ENCODE measurements at places on chromosomes 3 and 15.

GRCh38 chr15:40285151-40285550, 2.3 kb upstream of the ANKRD63 start:
- no peak for DNase-seq

DNA sequence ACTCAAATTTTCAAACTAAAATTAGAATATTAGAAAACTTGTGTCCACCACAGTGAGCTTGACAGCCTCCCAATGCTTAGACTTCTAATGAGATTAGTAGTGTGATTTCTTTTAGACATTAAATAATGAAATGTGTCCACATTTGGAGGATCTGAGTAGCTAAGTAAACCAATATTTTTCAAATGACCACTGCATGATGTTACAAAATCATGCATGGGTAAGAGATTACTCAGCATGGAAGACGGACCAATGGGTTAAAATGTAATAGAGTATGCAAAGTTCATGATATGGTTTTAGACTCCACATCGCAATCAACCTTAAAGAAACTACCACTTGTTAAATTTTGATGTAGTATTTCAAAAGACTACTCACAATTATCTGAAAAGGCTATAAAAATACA, 130.6 kb downstream of the IMPG2 start:
- DNase-seq = peak; percentile 29

DNA sequence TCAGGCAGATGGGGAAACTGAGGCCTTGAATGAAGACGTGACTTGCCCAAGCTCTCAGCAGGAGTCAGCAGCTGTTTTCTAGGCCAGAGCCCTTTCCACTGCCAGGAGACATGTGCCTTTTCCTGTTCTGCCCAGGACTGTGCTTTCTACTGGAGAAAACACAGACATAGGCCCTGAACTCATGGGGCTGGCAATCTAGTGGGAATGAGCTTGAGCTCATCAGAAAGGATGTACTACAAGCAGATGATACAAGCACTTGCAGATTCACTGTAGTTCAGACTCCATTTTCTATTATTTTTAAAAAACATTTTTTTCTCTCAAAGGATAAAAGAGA, 14.4 kb downstream of the MASP1 start:
- no peak for DNase-seq

DNA sequence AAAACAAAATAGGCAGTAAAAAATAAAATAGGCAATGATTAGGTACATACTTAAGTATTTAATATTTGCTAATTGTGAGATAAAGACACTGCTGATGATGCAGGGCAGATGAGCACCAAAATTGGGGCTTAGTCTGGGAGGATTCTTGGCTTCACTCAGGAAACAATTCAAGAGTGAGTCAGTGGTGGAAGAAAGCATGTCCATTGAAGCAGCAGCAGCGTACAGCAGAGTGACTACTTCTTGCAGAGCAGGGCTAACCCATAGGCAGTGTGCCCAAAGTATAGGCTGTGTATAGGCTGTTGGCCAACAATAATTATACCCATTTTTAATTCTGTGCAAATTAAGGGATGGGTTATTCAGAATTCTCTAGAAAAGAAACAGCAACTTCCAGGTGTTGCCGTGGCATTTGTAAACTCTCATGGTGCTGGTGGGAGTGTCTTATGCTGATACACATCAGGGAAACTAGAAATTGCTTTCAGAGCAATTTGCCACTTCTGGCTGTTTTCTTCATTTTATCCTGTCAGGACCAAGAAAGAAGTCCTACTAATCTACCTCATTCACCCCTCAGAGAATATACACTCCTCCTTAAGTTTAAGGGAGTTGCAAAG, 317.3 kb upstream of the NAALADL2 start:
- DNase-seq = no peak

- DNase-seq = no peak
Measured at GRCh38 chr3:159513867-159514380, 474.7 kb upstream of the IL12A start.

- DNase-seq = no peak
Measured at GRCh38 chr3:156664011-156664830, 10.2 kb upstream of the TIPARP start.

GRCh38 chr15:33908406-33908805, 59.9 kb upstream of the CHRM5 start:
- DNase-seq = peak; percentile 3

DNA sequence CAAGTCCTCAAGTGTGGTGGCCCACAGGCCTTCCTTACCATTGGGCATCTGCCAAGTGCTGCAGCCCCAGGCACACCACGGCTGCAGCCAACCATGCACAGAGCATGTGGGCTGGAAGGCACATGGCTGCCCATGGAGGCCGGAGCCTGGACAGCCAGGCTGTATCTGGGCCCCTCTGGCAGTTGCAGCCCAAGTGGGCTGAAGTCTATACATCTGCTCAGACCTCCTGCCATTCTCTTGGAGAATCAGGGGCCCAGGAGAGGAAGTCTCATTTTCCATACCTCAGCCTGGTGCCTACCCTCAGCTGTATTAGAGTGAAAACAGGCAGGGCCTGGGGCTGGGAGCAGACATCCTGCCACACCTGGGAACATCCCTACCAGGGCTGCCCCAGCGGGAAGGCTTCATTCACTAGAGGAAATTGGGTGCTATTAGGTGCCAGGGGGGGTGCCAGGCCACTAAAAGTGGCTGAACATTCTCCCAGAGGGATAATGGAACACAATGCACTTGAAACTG, 48.0 kb upstream of the SLCO2A1 start:
- DNase-seq = no peak

DNA sequence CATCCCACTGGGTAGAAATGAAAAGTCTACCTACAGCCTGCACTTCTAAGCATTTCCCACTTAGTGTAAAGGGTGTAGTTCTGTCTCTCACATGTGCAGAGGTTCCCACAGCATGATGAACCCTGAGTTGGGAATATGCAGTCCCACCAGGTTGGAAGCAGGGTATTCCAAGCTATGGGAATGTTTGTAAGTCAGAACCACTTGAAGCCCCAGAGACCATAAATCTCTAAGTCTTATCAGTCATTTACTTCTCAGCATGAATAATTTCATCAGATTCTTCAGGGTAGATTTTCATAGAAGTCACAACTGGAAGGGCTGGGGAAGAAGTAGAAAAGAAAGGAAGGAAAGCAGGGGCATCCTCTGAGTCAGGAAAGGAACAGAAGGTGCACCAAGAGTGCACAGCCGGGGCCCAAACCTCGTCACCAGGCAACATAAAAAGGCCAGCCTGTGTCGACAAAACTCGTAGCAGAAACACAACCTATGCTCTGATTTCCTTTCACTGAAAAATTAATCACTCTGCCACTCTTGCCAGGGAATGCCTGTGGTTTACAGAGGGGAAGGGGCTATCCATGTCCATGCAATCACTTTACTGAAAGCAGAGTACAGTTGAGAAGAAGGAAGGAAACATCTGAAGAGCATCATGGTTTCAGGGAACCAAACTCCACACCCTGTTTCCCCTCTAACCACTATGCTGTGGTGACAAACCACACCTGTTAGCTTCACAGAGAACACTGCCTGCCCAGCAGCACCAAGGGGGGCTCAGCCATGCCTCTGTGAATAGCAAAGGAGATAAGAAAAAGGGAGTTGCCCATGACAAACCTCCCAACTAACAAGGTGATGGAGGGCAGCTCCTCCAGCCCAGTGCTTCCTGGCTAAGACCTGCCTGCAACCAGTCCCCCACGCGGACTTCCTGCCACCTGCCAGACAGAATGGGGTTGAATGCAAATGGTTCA, 40.5 kb downstream of the SH3BP5 start:
- DNase-seq = peak; percentile 85

DNA sequence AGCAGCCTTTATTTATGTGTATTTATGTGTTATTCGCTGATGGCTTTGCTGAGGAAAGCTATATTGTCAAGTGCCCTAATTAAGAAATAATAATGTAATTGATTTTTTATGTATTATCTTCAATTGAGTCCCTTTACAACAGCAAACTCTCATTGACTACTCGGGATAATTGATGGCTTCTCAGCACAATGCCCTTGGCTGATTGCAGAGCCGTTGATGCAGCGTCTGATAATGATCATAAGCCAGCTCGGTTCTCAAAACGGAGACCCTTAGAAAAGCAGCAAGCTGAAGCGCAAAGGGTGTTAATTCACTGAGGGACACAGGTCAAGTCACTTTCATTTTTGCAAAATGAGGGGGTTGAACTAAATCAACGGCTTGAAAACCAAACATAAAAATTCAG, 357.1 kb upstream of the KCNH8 start:
- DNase-seq = no peak

GRCh38 chr3:162780313-162780712, 1283.7 kb downstream of the OTOL1 start:
- peak; percentile 48 for DNase-seq

- DNase-seq = peak; percentile 34
Measured at GRCh38 chr15:75809986-75810750, 33.1 kb upstream of the UBE2Q2 start.
